Natural killer cell (primary cell): ENCODE measurements at places on chromosomes 7 and 10. TPM values are rescaled to one million over a fixed set of nuclear protein-coding genes. Genes with fewer than 3 reads are reported as not detected.

Gene SLC13A1
- not detected for total RNA-seq

Gene GRB10
- 24.4 TPM for total RNA-seq

- no peak for DNase-seq
- no peaks in the 10 kb centered on the region for H3K36me3 ChIP-seq
- no peaks in the 10 kb centered on the region for H3K4me1 ChIP-seq
- H3K4me3 ChIP-seq = no peak overlapping the region
- H3K27ac ChIP-seq = no peak overlapping the region
Observed at GRCh38 chr7:24721481-24722001, 35.7 kb downstream of the GSDME start.

DNA sequence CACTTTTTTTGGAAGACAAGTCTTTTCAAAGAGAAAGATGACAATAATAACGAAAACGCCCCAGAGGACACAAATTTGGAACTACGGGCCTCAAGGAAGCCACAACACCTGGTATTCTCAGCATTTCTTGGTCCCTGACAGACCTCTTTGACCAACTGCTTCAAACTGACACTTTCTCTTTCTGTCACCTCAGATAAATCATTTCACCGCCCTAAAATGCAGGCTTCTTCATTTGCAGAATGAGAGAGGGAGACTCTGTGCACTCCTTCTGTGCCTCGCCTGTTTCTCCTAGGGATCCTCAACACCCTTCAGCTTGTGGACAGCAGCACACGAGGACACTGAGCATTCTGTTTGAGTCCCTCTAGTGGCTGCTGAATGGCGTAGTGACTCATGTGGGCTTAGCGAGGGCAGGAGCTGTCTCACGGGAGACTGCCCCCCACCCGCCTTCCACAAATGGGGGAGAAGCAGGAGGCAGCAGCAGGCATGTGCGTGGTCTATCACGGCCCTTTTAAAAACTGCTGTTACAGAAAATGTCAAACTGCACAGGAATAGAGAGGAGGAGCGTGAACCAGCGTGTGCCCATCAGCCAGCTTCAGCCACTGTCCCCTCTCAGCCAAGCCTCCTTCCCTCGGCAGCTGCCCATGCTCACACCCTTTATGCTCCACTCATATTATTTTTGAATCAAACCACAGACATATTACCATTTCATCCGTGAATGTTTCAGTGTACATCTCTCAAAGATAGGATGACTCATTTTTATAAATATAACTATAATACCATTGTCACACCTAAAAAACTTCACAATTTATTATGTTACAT lies 41.4 kb downstream of the GSDME start:
- H3K4me1 ChIP-seq = no peaks in the 10 kb centered on the region
- DNase-seq = peak; percentile 19
- H3K27me3 ChIP-seq = no peaks in the 10 kb centered on the region

GRCh38 chr10:72328045-72328828 lies 26.5 kb downstream of the DNAJB12 start:
- peak overlapping the region; percentile 73 for H3K27ac ChIP-seq

Gene PON3
- not detected for total RNA-seq

DNA sequence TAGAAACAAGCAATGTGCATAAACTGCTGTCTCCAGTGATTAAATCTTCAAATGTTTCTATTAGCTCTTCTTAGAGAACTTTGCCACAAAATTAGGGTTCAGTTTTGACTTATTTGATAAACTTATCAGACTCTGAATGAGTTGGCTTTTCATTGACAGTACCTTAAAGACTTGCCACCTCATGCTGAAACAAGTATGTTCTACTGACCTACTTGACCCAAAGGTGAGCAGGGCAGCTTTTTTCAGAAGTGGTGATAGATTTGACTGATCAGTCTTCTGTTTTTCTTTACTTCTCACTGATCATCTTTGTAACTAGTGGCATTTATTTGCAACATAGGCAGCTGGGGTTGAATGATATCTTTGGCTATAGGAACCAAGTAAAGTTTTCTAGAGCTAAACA lies 7.8 kb downstream of the ZNF277 start:
- no peak for DNase-seq
- no peaks in the 10 kb centered on the region for H3K4me1 ChIP-seq
- H3K27me3 ChIP-seq = no peaks in the 10 kb centered on the region

GRCh38 chr10:29254123-29255046 lies 34.5 kb upstream of the LYZL1 start:
- no peak overlapping the region for H3K27ac ChIP-seq
- no peaks in the 10 kb centered on the region for H3K27me3 ChIP-seq
- no peaks in the 10 kb centered on the region for H3K4me1 ChIP-seq
- H3K4me3 ChIP-seq = no peak overlapping the region

DNA sequence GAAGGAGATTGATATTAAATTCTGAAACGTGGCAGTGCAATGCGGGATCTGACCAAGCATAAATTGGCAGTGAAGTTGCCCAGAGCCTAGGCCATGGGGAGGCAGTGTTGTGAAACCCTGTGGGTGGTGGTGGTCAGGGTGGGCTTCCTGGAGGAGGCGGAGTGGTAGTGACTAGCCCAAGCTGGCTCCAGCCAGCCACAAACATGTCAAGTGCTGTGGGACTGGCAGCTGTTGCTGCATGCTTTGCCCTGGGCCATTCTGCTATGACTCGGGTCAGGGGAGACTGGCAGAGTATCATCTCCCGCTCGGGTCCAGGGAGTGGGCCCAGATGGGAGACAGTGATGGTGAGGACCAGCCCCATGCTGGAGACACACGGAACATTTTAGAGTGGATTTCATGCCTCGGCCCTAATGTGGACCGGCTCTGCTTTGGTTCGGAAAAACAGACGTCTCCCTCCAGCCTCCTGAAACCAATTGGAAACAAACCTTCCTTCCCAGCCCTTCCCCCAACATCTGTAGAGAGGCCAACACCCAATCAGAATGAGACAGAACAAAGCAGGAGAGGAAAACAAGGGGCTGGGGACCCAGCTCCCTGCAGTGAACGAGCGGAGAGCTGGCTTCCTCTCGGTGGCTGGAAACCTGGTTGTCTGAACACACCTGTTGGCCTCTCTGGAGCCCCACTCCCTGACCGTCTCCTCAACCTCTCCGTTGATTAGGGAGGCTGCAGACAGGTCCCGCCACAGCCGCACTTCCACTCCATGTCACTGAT lies 58.2 kb downstream of the TMEM270 start:
- no peak overlapping the region for H3K27ac ChIP-seq
- H3K36me3 ChIP-seq = no peaks in the 10 kb centered on the region
- no peaks in the 10 kb centered on the region for H3K4me1 ChIP-seq
- no peak overlapping the region for H3K4me3 ChIP-seq
- no peaks in the 10 kb centered on the region for H3K27me3 ChIP-seq
- no peak for DNase-seq

Gene AKR1C8
- 4.1 TPM for total RNA-seq

GRCh38 chr7:18566829-18567228 lies 71.3 kb downstream of the HDAC9 start:
- no peak for DNase-seq
- H3K27ac ChIP-seq = peak overlapping the region; percentile 33
- H3K27me3 ChIP-seq = no peaks in the 10 kb centered on the region
- H3K36me3 ChIP-seq = no peaks in the 10 kb centered on the region

Gene TRPV5
- not detected for total RNA-seq

- no peaks in the 10 kb centered on the region for H3K27me3 ChIP-seq
- H3K4me3 ChIP-seq = no peak overlapping the region
- no peak for DNase-seq
- H3K36me3 ChIP-seq = no peaks in the 10 kb centered on the region
- H3K27ac ChIP-seq = no peak overlapping the region
Observed at GRCh38 chr10:72009425-72010081, 45.4 kb downstream of the CHST3 start.

GRCh38 chr10:11586170-11586569 lies 25.3 kb downstream of the USP6NL start:
- H3K36me3 ChIP-seq = no peaks in the 10 kb centered on the region
- no peaks in the 10 kb centered on the region for H3K27me3 ChIP-seq
- no peak for DNase-seq
- no peak overlapping the region for H3K4me3 ChIP-seq
- no peak overlapping the region for H3K27ac ChIP-seq
- peaks cover 2% of the 10 kb centered on the region for H3K4me1 ChIP-seq

DNA sequence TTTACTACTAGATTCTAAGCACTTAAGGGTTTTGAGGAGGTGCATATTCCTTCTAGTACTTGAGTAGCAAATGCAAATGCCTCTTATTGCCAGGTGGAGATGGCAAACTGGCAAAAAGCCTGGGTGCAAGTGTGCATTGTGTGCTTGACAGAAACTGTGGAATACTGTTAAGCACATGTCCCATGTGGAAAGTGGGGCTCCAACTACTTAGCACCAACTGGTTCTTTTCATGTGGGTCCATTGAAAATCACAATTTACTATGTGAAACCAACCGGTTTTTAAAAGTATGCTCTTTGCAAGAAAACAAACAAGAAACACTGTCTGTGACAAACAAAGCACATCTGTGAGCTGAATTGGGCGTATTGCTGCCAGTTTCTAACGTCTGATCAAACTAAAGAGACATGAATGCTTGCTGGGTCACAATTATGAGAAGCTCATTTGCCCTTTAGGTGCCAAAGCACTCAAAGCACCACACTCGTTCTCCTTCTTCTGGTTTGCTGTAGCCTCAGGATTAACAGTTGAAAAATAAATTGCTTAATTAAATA lies 197.4 kb downstream of the SEMA3E start:
- no peak overlapping the region for H3K27ac ChIP-seq
- no peak for DNase-seq
- no peaks in the 10 kb centered on the region for H3K36me3 ChIP-seq
- H3K4me3 ChIP-seq = no peak overlapping the region
- no peaks in the 10 kb centered on the region for H3K27me3 ChIP-seq

DNA sequence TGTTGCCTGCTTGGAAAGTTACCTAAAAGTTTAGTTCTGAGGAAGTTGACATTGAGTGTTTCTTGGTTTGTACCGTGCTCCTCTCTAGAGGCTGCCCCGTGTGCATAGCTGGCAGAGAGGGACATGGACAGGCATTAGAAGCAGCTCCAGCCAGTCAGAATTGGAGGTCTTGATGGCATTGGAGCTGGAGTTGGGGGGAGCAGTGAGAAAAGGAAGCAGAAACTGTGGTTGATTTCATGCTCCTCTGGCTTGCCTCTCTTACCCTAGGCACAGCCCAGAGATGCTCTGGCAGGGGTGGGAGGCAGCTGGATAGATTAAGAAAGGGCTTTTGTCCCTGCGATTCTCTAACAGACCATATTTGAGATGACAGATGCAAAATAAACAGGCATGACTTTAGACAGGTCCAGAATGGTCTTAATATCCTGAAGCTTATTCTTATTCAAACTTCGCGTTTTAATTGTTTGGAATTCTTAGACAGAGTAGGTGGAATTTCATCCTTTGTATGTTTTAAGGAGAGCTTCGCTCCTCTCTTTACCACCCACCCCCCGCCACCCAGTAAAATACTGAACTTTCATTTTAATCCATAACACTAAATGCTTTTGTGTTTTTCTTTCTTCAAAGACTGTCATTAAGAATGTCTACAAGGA lies 73.5 kb upstream of the GLCCI1 start:
- H3K36me3 ChIP-seq = no peaks in the 10 kb centered on the region
- no peak overlapping the region for H3K27ac ChIP-seq
- no peak for DNase-seq

Gene SLC18A2
- 8.0 TPM for total RNA-seq

GRCh38 chr7:120442838-120443237 lies 169.9 kb downstream of the KCND2 start:
- no peak overlapping the region for H3K27ac ChIP-seq
- no peaks in the 10 kb centered on the region for H3K4me1 ChIP-seq
- no peaks in the 10 kb centered on the region for H3K27me3 ChIP-seq
- DNase-seq = no peak
- H3K36me3 ChIP-seq = no peaks in the 10 kb centered on the region

DNA sequence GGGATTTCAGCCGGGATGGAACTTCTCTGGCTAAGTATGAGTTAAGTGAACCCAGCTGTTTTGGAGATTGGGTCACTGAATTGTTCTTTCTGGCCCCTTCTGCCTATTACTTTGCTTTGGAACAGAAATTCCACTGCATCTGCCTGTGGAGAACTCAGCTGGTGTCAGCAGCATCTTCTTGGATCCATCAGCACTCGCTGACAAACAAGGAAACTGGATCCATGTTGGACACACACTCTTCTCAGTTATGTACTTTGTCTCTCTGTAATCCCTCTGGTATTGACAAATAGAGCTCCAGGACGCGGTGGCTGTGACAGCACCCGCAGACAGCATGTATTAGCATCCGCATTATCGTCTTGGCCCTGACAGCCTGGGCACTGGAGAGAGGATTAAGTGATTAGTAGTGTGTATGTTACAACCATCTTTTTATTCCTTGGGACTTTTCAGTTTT lies 73.0 kb upstream of the BMPER start:
- no peak overlapping the region for H3K27ac ChIP-seq
- H3K4me3 ChIP-seq = no peak overlapping the region
- DNase-seq = no peak
- H3K4me1 ChIP-seq = no peaks in the 10 kb centered on the region
- no peaks in the 10 kb centered on the region for H3K27me3 ChIP-seq

Gene TSPAN12
- not detected for total RNA-seq

Gene APBB1IP
- total RNA-seq = 119 TPM

Gene HACD1
- 0.87 TPM for total RNA-seq

- no peaks in the 10 kb centered on the region for H3K4me1 ChIP-seq
- DNase-seq = no peak
- H3K27ac ChIP-seq = no peak overlapping the region
- peaks cover 80% of the 10 kb centered on the region for H3K36me3 ChIP-seq
- no peaks in the 10 kb centered on the region for H3K27me3 ChIP-seq
Observed at GRCh38 chr10:86461963-86462804, 59.4 kb downstream of the WAPL start.

Gene CDHR3
- 9.2 TPM for total RNA-seq
